ENCODE measurements at places on chromosomes 5 and 9.

DNA sequence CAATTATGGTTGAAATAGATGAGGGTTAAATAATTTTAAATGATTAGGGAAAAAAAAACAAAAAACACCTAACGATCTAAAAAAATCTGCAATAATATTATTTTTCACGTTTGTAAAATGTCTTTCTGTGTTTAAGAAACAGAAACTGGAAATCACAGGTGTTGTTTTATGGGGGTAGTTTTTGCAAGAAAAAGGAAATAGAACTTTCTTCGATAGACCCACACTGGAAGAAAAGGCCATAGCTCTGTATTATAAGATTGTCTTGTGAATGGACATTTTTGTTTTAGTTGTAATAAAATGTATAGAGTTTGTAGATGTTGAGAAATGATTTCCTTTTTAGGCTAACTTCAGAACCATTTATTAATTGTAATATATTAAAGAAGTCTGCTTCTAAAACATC, 5.5 kb downstream of the CSNK1G3 start:
- DNase-seq, result no peak

GRCh38 chr9:73640971-73641370, 489.3 kb downstream of the ANXA1 start:
- no peak for DNase-seq

DNA sequence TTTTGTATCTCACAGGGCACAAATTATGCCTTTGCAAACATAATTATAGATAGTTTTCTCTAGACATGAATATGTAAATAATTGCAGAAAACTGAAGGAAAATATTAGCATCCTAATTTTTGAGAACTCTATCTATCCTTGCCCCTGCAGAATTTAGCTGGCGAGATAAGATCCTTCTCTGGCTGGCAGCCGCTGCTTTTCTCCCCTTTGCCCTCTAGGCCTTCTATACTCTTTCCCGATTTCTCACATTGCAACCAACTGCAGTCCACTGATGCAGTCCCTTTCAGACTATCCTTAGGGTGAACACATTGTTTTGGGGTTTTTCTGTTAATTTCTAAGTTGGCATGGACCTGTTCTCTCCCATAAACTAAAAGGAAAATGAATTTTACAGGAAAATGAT, 91.3 kb downstream of the CD180 start:
- DNase-seq, result no peak

DNA sequence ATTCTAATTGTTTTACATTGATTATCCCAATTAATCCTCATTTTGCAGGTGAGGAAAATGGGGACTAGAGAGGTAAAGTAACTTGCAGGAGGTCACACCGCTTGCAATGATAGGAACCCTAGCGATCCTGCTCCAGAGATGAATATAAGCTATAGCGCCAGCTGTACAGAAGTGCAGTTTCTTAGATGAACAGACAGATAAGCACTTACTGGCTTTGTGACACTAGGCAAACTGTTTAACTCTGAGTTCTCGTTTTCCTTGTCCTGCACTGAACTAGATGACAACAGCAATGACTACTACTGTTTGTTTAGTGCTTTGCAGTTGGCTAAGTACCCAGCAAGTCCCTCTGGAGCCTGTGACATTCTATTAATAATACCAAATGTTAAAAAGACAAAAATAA, 11.1 kb downstream of the LHX6 start:
- DNase-seq, result no peak

GRCh38 chr9:69471433-69471832, 146.4 kb downstream of the ENTREP1 start:
- DNase-seq, result no peak

- no peak for DNase-seq
Measured at GRCh38 chr9:104854613-104855012, 73.3 kb downstream of the ABCA1 start.

- no peak for DNase-seq
Measured at GRCh38 chr9:134224567-134225093, 60.3 kb upstream of the RNU6ATAC start.

DNA sequence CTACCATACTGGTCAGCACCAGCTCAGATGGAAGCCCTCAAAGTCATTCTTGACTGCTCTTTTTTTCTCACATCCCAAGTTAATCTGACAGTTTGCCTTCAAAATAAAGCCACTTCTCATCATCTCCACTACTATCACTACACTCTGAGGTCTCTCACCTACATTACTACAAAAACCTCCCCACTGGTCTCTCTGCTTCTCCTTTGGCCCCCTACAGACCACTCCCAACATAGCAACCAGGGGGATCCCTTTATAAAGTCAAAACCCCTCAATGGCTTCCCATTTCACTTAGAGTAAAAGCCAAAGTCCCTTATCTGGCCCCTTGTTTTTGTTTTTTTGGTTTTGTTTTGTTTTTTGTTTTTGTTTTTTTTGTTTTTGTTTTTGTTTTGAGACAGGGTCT, 4.6 kb downstream of the ARAP3 start:
- DNase-seq, result no peak

- DNase-seq, result no peak
Measured at GRCh38 chr5:75243100-75243499, 6.4 kb upstream of the ANKRD31 start.

- DNase-seq, result no peak
Measured at GRCh38 chr5:107296572-107296971, 374.2 kb downstream of the EFNA5 start.

DNA sequence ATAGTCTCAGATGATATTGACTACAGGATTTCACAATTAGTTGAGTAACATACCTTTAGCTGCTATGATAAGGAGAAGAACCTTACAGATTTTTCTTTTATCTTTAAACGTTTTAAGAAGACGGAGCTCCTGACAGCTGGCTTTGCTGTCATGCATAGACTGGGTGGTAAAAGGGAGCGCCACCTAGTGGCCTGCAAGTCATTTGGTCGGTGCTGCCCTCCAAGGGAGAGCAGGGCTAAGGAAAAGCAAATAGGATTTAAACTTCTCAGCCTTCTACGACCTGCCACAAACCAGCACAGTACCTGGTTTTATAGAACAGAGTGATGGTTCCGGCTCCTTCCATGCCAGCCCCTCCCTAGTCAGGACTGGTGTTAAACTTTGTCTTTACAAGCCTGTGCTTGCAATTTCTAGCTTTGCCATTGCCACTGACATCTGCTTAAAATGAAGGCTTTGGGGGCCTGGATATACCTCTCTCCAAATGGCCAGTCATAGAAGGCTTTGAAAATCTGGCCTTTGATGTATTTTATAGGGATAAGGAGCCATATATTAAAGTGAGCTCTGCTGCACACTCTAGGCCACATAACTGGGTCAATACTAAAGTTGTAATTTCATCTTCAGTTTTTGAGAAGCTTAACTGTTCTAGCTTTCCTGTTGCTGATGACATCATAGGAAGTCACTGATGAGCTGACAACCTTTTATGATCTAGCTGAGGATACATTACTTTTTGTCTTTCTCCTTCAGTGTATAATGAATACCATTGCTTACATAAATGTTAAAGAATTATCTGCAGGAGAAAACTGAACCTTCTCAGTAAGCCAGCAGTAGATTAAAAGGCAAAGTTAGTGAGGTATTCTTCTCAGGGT, 31.1 kb upstream of the ADAMTSL1 start:
- DNase-seq, result peak; percentile 10

GRCh38 chr5:74616236-74617146, 24.0 kb downstream of the ENC1 start:
- no peak for DNase-seq

DNA sequence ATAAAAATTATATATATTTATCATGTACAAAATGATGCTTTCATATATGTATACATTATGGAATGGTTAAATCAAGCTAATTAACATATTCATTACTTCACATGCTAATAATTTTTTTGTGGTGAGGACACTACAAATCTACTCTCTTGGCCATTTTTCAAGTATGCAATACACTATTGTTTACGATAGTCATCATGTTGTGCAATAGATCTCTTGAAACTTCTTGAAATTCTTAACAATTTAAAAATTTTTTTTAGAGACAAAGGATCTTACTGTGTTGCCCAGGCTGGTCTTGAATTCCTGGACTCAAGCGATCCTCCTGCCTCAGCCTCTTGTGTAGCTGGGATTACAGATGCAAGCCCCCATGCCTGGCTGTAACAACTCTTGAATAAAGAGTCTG, 45.2 kb upstream of the SHOC1 start:
- DNase-seq, result no peak

DNA sequence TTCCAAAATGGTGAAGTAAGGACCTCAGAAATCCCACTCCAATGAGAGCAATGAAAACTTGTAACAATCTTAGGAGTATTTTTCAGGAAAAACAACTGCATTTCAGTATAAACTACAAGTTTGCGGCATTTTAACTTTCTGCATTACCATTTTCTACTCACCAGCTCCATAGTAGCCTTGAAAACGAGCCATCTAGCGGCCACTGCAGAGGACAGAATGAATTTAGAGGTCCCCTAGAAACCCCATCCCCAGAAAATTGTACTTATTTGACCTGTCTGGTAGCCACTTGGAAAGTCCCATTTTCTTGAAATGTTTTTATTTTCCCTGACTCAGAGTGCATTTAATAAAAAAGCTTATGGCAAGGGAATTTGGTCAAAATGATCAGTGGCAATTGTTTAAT, 205.4 kb upstream of the ITGA1 start:
- no peak for DNase-seq

DNA sequence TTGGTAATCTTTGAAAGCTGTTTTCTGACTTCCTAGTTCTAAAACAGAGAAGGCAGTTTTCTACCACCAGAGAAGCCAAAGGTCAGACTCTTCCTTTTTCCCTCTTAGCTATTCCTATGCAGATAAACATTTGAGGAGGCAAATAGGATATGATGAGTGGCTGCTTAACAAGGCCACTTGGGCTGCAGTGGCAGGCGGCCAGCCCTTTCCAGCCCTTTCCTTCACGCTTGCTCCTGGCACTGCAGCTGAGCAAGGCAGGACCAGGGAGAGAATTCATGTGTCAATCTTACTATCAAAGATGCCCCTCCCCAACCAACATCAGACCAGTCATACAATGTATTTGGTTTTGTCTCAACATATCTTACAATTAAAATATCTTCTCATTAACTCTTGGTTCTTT, 36.8 kb upstream of the RNF38 start:
- no peak for DNase-seq

DNA sequence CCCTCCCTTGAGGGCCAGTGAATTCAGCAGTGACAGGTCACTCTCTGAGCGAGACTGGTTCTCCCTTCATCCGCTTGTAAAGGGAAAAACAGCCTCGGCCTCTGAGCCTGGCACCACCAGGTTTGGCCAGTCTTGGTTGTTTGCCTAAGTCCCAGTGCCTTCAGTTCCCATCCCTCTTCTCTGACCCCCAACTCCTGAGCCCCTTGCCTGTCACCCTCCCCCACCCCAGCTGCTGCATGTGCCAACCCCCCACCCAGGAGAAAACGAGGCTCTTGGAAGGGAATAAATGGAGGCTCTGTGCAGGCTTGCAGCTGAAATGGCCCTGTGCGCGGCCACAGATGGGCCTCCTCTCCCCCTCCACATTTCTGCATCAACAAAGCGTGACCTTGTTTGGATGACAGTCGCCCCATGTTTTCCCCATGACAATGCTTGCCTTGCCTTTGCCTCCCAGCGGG, 3.1 kb downstream of the URM1 start:
- DNase-seq, result no peak

GRCh38 chr9:79939819-79940218, 368.1 kb downstream of the TLE4 start:
- no peak for DNase-seq

- no peak for DNase-seq
Measured at GRCh38 chr5:115776989-115777388, 39.5 kb downstream of the CDO1 start.

DNA sequence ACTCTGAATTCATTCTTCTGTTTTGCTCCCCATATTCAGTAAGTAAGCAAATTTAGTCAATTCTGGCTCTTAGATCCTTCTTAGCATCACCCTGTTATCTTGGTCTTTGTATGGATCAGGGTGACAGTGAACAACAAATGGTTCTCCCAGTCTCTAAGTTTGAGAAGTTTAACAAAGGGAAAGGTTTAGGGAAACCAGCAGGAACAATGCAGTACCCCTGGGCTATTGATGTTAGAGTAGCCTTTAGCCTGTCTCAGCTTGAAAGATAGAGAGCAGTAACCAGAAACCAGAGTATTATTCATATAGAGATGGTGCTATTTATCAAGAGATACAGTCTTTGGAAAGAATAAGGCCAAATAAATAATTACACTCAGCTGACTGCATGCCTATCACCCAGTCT, 241.8 kb downstream of the CDH12 start:
- no peak for DNase-seq

- no peak for DNase-seq
Measured at GRCh38 chr9:98105006-98105405, 14.0 kb downstream of the TRIM14 start.

DNA sequence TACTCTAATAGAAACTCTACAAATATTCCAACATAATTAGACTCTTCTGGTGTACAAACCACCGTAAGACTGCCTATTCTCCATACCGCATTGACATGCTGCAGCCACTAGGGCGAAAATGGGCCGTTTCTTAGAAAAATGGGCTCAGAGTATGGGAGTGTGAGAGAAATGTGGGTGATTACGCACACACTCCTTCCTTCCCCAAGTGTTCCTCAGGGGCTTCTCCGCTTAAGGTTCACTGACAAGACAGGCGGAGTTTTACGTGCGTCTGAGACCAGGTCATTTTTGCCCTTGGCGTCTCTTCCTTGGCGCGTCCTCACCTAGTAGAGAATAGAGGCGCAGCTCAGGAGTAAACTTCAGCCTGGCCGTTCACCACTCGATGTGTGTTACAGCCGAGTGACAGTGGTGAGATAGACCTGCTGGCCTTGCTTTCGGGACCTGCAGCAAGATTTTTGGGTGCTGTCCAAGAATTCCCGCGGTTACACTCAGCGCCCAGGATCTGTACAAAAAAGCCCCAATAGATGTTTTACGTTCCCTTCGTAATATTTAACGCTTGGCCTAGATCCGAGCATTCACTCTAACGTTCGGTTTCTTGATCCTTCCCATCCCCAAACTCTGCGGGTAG, 1.8 kb upstream of the NTRK2 start:
- no peak for DNase-seq

DNA sequence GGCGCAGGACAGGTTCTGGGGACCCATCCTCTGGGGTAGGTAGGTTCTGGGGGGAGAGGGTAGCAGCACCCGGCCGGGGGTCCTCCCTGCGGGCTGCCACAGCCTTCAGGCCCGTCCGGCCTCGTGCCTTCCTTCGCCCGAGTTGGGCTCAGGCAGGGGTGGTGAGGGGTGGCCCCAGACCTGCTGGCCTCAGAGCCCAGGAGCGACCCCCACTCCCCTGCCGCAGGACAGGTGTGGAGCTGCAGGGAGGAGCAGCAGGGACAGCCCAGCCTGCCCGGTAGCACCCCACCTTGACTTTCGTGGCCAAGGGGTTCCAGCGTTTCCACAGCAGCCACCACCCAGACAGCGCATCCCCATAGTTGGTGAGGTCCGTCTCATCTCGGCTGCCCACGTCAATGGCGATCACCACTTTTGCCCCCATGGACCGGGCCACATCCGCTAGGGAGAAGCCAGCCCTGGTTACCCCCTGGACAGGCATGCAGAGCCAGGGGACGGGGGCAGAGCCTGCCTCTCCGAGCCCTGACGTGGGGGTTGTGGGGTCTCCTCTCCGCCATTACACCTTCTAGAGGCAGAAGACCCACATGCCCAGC, 3.4 kb upstream of the NSMF start:
- DNase-seq, result no peak
